CMK (cell line): ENCODE measurements at places on chromosomes 16 and 17.
A peak's percentile ranks its signal among the peaks of the same experiment; 100 is the strongest.

- no peak for DNase-seq
Observed at GRCh38 chr16:48430890-48431289, 45.7 kb upstream of the SIAH1 start.

DNA sequence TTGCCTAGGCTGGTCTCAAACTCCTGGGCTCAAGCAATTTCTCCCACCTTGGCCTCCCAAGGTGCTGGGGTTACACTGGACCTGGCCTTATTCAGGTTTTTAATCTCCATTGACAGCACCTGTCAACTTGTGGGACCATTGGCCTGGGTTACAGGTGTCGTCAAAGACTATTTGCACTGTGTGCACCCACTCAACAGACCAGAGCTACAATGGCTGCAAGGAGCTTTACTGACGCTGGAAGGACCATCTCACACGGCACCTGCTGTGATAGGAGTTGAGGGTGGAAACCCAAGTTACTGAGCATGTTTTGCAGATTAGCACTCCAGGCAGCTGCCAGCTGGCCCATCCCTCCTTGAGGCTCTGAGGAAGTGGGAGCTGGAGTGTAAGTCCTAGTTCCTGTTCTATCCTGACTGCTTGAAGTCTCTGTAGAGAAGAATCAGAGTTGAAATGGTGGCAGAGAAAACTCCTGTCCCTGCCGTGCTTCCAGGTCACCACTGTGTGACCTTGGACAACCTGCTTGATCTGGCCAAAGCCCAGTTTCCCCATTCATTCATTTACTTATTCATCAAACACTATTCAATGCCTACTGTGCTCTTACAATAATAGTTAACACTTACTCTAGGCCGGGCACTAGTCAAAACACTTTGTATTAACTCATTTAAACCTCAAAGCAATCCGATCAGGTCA is 42.4 kb upstream of the LONP2 start:
- no peak for DNase-seq

GRCh38 chr17:732067-732901 is at the start of gene TLCD3A:
TLCD3A (plus strand) TSS chr17:732596; CDS start chr17:732648, 52 bp downstream.
- DNase-seq, result no peak

- no peak for DNase-seq
Observed at GRCh38 chr17:806781-807522, 24.8 kb downstream of the MRM3 start.

DNA sequence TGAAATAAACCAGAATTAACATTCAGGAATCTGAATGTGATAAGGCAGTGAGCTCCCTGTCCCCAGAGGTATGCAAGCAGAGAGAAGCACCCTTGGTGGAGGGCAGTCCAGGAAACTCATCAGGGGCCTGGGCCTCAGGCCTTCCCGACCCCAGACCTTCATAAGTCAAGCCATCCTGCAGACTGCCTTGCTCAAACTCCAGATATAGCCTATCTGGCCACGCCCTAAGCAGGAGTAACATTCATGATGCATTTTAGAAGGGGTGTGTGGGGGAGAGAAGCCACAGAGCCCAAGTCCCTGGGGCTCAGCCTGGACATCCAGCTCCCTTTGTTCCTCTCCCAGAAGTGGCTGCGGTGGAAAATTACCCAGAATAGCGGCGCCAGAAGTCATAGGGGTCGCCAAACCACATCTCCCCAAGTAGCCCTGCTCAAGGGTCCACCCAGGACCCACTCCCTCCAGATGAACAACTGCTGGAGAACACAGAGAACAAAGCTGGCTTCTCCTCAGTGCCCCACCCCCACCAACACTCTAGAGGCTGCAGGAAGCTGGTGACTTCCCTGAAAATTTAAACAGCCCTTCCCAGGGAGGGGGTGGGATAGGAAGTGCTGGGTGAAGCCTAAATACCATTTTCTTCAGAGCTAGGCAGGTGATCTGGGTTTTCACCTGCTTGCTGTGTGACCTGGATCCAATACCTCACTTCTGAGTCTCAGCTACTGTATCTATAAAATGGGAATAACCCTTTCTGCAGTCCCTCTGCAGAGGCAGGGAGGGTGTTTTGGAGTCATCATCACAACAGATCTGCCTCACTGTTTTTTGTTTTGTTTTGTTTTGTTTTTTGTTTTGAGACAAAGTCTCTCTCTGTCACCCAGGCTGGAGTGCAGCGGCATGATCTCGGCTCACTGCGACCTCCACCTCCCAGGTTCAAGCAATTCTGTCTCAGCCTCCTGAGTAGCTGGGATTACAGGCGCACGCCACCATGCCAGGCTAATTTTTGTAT is 1.5 kb upstream of the SREBF1 start:
- peak; percentile 87 for DNase-seq

GRCh38 chr17:77959926-77960521 is 1.5 kb downstream of the TNRC6C start:
- no peak for DNase-seq

DNA sequence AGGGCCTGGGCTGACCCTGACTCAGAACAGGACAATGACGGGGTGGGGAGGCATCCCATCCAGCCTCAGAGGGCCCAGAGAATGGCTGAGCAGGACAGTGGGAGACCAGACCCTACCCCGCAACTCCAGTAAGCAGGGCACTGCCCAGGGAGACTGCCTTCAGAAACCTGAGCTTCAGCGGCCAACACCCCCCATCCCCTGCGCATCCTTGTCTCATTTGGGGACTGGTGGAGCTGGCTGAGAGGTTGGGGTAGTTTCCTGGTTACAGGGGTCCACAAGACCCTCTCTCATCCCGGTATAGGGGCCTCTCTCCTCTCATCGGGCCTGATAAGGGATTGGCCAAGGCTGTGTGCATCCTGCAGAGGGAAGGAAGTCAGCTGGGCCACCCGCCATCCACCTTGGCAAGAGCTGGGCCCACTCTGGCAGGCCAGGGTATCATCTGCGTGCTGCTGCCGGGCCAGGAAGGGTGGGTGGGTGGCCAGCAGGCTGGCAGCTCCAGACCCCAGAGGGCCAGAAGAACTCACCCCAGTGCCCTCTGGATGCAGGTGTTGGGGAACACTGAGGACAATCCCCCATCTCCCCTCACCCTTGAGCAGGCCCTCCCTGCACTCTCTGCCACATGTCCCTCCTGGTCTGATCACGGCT is 229.1 kb downstream of the KATNIP start:
- no peak for DNase-seq

DNA sequence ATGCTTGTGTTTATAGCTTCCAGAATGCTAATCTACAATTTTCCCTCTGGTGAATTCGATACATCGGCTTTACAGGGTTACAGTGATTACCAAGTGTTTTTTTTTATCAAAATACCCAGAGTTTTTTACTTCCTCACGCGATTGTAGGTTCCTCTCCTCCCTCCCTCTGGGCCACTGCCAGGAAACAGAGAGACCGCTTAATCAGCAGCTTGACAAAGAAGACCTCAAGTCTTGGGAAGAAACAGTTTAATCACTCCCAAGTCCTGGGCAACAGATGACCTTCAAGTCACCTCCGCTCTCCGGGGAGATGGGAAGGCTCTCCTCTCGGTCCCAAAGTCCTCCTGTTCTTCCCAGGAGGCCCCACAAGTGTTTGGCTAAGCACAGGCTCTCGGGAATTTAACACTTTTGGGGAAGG is 23.5 kb downstream of the SMTNL2 start:
- DNase-seq, result peak; percentile 59

GRCh38 chr16:11262915-11263314 is 6.2 kb downstream of the TNP2 start:
- no peak for DNase-seq

DNA sequence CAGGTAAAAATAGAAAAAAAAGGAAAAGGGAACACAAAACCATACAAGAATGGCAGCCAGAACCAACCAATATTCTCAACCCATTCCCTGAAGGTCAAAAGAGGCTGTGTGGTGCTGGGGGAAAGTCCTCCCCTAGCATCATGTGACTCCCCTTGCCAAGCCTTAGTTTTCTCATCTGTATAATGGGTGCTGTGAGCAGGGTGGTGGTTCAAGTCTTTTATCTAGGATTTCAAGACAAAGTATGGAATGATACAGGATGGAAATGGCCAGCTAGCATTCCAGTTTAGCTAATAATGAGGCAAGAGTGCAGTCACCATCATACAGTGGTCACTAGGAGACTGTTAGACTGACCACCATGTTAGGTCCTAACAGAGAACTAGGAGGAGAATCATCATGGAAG is 20.7 kb downstream of the PSMB3 start:
- DNase-seq, result no peak

GRCh38 chr16:30838876-30839471 is 52.0 kb upstream of the ZNF629 start:
- DNase-seq, result no peak

DNA sequence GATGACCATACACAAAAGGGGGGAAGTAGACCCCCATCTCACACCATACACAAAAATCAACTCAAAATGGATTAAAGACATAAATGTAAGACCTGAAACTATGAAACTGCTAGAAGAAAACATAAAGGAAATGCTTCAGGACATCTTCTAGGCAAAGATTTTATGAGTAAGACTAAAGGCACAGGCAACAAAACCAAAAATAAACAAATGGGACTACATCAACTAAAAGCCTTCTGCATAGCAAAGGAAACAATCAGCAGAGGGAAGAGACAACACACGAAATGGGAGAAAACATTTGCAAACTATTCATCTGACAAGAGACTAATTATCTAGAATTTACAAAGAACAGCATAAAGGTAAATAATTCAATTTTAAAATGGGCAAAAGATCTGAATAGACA is 152.1 kb downstream of the AXIN2 start:
- DNase-seq, result no peak

GRCh38 chr16:5046914-5047313 is 13.2 kb upstream of the NAGPA start:
- DNase-seq, result no peak

DNA sequence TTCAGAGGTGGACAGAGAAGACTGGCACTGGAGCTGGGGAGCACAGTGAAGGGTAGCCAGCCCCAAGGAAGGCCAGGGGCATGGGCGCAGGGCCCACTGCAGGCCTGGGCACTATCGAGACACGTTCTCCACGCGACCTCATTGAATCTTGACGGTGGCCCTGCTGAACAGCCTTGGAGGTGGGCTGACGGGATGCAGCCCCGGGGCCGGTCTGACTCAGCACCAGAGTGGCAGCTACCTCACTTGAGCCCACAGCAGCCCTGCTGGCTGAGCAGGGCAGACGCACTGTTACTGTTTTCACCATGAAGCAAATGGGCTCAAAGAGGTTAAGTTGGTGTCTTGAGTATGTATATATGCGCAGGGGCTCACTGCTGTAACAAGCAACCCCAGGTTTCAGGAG is 78.8 kb upstream of the FOXF1 start:
- DNase-seq, result no peak

DNA sequence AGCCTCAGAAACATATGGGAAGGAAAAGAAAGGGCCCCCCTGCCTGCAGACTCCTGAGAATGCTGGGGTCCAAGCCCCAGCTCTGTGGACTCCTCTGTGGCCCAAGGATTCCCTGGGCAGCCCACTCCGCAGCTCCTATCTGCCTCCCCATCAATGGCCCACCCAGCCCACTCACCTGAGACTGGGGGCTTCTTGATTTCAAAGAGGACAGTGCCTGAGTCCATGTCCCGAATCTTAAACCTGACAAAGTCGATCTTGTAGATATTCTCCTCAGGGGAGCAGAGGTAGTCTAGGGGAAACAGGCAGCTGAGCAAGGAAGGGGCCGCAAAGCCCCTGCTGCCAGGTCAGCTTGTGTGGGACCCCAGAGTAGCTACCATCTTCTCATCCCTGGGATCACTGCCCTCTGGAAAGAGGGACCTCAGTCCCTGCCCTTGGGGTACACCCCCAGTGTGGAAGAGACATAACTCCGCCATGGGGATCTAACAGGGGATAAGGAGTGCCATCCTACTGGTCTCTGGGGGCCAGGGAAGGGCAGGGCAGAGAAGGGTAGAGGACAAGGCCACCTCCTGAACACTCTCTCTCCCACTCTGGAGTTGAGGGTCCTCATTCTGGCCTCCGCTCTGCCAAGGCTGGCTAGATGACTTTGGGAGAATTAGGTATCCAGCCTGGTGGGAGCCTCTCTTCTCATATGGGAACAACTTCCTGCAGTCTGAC is 3.9 kb downstream of the UNC119 start:
- no peak for DNase-seq

DNA sequence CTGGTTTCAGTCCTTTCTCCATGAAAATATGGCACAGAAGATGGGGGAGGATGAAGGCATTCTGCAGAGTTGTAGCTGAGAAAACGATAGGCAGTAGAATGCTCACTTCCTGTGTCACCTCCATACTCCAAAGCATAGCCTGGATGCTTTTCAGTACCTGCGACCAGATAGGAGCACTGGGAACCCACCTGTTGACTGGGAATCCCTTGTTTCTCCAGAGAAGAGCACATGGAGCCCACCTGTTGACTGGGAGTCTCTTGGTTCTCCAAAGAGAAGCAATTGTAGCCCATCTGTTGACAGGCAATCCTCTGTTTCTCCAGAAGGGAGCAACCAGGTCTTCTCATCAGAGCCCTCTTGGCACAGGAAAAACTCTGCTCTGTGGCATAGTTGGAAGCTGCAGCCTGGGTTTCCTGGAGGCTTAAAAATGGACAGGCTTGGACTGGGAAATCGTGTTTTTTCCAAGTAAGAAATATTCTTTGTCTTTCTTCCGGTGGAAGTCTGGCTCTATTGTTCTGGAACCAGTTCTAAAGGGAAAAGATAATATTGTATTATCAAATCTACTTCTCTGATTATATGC is 13.2 kb downstream of the TERF2IP start:
- no peak for DNase-seq

DNA sequence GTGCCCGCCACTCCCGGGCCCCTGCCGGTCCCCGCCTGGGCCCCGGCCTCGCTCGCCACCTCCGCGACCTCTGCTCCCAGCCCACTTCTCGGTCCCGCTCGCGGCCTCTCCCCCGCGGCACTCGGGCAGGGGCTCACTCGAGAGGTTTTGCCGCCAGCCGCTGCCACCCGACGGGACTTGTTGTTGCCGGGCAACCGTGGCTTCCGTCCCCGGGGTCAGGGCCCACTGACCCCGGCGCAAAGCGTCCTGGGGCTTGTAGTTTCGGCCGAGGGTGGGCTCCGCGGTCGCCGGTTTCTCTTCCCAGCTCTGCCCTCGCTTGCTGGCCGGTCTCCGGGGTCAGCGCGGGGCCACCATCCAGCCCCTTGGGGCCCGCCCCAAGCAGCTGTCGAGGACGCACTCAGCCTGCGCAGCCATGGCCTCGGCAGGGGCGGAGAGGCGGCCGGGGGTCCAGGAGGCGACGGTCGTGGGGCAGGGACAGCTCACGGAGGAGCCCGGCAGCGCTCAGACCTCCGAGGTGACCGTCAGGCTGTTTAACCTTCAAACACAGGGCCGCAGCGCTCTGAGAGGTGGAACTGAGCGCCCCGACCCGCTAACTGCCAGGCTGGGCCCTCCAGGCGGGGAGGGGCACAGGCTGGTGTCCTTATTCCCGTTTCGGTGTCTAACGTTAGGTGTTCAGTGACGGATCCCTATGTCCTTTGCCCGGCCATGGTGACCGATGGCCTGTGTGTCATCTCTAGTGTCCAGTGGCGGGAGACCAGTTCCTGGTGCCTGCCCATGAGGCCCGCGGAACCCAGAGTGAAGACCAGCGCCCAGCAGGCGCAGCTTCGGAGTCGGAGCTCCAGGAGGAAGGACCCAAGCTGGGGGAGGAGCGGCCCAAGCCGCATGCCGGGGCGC is at the start of the genes C16orf86 and ENKD1:
Gene C16orf86, plus strand, starts transcription at position 256 of the 894 bp plus-strand sequence. Its CDS starts 157 bp downstream, at position 413.
Gene ENKD1, minus strand, starts transcription at position 192 of the 894 bp plus-strand sequence. CDS start 308 bp downstream, outside the sequence.
- DNase-seq, result no peak

- no peak for DNase-seq
Observed at GRCh38 chr16:4053301-4053845, 62.9 kb downstream of the ADCY9 start.
